NCI-H510A treated with DMSO at 0.1 percent for 48 hours (cell line): ENCODE measurements at places on chromosomes 1 and 21.

DNA sequence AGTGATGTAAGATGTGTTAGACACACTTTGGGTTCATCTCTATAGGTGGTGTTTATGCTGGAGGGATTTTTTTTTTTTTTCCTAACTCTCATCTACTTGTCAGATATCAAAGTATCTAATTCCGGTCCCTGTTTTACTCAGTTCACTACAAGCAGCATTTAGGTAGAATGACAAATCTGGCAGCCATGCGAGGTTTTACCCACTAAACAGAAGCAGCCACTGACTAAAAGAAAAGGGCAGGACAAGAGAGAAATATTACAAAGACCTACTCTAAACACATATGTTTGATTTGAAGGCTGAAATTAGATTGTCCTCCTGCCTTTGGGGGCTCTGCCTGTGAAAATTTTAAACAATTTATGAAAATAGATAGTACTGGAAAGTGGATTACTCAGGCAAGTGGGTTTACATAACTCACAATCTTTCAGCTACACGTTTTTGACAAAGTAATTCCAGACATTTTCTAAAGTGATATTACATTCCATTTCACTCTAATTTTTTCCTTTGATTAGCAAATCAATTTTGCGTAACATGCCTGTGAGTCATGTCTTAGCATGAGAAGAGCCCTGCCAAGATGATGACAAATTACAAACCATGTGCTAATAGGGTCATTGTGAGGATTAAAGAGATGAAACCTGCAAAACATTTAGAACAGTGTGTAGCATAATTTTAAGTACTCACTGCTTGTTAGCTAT, 172.6 kb downstream of the PLA2G4A start:
- no peak for DNase-seq

DNA sequence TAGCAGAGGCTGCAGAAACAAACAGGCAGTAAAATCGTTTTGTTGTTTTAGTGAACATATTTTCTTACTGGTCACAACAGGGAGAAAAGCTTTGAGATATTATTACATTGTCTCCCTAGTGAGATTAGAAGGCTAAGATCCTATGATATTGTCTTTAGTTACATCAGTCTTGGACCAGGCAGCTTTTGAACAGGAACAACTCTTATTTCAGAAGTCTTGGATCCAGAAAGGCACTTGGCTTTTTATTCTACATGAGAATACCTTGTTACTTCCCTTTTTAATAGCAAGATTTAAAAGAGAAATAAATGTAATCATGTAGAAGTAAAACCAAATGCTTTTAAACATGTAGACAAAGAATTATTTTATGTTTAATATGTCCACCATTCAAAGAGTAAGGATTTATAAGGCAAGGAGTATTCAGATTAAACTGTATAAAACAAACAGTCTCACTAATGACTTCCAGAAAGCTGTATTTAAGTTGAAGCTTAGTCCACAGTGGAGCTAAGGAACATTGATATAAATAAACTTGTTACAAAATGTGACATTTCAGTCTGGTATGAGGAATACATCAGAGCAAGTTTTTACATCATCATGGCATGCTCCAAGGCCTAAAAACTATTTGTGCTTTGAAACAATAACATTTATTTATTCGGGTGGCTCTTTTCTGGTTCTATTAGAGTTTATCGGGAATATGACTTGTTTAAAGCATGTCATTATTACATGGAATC, 72.2 kb downstream of the PHTF1 start:
- DNase-seq, result no peak

DNA sequence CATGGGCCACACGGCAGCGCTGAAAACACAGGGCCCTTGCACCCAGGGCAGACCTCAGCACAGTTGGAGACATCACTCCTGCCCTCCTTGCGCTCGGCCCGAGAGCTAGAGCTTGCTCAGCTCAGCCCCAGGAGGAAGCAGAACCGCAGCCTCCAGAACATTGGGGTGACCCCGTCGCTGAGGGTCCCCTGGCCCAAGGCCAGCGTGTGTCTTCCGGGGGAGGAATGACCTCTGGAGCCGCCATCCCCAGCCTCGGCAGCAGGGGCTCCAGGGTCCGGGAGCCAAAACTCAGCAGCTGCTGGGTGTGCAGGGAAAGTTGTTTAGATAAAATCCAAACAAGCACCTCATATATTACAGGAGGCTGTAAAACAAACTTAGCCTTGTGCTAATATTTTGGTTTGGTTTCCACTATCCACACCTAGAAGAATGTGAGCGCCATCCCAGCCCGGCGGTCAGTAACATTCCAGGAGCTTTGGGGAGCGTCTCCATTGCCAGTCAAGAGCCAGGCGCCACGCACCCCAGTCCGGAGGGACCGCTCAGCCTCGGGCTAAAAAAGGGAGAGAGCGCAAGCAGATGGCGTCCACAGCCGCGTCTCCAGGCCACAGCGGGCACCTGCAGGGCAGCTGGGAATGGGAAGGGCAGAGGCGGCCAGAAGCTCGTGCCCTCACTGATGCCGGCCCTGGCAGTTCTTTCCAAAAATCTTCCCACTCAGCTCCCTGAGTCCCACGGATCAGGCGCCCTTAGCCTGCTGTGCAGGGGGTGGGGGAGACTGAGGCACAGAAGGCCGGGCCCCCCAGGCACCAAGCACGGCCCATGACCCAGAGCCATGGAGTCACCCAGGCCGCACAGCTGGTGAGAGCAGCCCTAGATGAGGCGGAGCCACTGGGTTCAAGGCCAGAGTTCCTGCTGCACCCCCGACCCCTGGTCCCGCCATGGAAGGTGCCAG, 52.0 kb downstream of the SLX9 start:
- DNase-seq, result no peak

GRCh38 chr1:243849421-243850201, 432 bp downstream of the AKT3 start:
- DNase-seq, result no peak

DNA sequence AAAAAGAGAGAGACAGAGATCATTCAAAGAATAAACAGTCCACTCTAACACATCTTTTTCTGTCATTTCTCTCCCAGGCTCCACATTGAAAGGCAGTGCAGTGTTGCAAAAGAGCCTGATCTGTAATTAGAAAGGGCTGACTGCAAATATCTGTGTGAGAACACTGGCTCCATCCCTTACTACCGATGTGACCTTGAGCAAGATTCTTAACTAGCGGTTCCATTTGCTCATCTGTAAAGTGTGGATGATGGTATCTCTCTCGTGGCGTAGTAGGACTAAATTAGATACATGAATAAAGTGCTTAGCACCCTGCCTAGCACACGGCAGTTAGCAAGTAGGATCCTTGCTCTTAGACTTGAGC, 26.9 kb upstream of the SLC44A3 start:
- DNase-seq, result no peak

DNA sequence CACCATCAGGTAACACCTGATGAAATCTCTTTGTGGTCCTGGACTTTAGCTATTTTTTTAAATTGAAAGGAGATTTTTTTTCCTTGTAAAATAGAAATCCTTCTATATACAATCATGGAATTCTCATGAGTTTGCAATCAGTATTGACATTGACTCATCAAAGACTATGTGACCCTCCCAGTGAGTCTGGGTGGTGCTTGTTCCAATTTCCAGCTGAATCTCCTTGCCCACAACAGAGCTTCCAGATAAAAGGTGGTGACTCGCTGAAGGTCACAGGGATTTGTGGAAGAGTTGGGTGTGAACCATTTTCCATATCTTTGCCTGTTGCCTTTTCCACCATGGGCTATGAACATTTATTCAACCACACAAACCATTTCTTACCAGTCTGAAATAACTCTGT, 486.6 kb downstream of the AJAP1 start:
- no peak for DNase-seq

DNA sequence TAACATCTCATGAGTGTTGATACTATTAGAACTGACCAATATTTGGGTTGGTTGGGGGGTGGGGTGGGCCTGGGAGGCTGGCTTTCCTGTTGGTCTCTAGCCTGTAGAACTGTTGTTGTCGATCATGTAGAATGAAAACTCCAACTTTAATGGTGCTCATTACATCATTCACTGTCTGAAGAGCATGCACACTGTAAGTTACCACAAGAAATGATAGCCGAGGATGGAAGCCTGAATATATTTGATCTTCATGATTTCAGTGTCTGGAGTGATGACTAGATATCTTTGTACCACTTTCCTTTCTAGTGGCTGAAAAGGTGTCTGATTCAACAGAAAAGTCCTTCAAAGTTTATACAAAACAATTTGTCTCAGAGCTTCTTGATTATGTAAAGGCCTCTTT, 123.6 kb downstream of the XCL2 start:
- DNase-seq, result no peak

DNA sequence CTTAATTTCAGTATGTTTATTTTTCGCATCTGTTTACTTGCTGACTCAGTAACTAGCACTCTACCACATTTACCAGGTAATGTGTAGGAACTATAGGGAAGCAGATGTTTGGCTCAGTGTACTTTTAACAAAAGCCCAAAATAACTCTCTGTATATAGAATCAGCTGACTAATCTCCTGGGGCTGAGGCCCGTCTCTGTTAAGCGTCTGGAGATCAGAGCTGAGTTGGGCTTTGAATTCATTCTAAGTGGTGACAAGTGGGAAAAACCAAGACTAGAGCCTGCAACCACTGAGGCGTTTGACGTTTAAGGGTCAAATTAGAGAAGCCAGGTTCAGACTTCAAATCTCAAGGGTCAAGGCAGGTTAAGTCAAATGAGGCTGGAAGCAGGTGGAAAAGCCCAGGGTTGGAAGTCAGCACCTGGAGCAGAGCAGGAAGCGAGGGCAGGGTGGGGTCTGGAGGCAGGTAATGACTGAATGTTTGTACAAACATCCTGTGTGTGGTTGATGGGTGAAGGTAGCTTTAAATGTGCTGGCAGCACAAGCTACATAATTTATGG, 56.8 kb upstream of the LYST start:
- peak; percentile 81 for DNase-seq

DNA sequence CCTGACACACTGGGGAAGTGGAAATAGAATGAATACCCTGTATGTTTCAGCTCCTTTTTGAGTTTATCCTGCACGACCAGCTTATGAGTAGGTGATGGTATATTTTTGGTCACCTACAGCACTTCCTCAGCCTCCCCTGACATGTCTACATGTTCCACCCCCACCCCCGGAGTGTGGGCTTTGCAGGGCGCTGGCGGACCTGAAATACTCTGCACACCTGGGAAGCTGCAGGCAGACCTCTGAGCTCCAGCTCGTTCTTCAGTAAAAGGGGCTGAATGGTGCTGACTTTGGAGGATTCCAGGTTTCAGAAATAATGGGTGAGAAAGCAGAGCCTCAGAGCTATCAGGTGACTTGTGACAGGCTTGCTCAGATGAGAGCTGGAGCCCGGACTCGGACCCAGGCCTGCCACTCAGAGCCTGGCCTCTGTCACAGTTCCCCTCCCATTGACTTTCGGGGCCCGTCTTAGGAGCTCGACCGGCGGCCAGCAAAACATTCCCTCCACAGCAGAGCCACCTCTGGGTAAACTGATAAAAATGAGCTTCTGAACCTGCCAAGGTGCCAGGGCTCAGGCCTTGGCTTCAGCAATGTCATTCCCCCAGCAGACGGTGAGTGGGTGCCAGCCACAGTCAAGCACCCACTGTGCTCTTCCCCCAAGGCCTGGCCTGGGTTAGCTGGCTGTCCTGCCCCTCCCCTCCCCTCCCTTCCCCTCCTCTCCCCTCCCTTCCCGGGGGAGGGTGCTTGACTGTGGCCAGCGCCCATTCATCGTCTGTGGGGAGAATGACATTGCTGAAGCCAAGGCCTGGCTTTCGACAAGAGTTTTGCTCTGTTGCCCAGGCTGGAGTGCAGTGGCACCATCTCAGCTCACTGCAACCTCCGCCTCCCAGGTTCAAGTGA, 30.1 kb downstream of the DOP1B start:
- DNase-seq, result peak; percentile 32

GRCh38 chr1:107272321-107272720, 131.5 kb downstream of the NTNG1 start:
- no peak for DNase-seq

DNA sequence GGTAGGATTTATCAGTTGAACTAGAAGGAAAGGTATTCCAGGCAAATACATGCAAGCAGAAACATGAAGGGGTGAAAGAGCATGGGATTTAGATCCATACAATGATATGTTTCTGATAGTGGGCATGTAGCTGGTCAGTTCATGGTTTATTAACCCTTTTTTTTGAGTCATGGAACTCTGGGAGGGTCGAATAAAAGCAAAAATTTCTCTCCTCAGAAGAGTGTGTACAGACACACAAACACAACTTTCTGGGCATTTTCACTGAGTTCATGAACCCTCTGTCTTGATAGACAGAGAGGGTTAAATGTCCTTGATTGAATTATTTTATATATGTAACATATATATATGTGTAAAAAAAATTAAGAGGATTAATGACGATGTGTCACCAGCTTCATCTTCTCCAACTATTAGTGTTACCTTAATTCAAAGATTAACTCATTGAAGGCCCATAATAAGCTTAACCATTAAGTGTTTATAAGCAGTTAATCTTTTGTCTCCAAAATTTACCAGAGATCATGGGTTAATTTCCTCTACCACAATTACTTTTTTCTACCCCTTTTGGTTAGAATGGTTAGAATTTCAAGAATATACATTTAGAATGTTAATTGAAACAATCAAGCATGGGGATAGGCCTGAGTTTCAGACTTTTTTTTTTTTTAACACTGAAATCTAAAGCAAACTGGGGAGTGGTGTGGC, 4.6 kb downstream of the JUN start:
- DNase-seq, result peak; percentile 49

DNA sequence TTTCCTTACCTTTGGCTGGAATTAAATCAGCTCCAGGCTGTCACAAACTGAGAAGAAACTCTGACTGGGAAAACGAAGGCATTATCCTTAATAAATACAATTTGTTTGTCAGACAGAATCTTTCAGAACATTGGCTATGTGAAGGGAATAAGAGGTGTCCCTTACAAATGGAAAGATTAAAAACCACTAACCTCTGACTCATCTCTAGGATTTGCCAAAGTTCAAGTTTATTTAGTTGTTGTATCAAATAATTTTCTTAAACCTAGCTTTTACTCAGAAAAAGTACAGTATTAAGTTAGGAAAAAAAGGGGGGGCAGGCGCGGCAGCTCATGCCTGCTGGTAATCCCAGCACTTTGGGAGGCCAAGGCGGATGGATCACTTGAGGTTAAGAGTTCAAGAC, 15.7 kb downstream of the SERTAD4 start:
- DNase-seq, result no peak
